ENCODE measurements at places on chromosomes 7 and 10.

DNA sequence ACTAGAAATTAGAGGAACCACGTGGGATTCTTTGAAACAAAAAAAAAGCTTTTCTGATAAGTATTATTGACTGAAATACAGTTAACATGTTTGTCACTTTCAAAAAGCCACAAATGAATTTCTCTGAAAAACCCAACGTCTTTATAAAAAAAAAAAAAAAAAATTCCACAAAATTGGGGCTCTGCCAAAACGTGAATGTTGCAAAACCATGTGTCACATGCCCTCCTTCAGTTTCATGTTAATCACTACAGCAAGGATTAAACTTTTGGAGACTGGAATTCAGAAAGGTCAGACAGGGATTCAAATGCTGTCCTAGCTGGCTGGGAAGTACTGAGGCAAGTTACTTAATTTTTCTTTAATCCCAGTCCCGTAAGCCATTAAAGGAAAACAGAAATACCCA is 278.0 kb upstream of the KLF14 start:
- no peak for DNase-seq

- DNase-seq = peak; percentile 89
These were observed 44.8 kb downstream of the PDIA4 start for GRCh38 chr7:148983200-148984146.

GRCh38 chr10:14803827-14804226 is 29.1 kb upstream of the FAM107B start:
- no peak for DNase-seq

DNA sequence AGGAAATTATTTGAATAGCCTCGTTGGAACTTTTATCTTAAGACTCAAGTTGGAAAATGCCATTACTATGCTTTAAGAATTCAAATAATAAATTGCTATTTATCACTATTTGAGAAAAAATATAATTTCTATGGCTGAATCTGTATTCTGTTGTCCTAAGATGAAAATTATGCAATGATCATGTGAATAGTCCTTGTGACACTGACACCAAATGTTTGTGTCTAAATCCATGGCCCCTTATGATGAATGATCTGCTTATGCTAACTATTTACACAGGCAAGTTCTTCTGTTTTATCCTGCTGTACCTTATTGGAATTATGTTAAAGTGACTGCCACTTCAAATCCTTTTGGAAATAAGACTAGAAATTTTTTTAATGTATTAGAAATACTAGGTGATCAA is 208.7 kb downstream of the DOCK4 start:
- DNase-seq = no peak

DNA sequence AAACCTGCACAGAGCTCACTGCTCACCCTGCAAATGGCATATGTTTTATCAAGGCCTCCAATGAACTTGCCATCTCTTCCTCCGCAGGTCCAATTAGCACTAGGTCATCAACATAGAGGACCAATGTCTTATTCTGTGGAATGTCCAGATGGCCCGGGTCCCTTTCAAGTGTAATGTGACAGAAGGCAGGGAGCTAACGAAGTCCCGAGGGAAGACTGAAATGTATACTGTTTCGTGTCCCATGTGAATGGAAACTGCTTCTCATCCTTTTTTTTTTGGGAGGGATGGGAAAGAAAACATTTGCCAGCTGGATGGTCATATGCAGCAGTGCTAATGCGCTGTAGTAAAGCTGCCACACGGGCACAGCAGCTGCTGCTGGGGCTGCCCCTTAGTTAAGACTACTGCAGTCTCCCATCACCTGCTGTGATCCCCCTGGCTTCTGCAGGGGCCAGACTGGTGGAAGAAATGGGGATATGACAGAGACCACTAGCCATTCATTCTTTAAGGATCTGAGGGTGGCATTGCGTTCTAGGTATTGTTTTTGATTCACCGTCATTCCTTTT is 61.7 kb upstream of the CCNY start:
- no peak for DNase-seq

- no peak for DNase-seq
These were observed 128.9 kb downstream of the VIPR2 start for GRCh38 chr7:159015454-159016410.

GRCh38 chr10:19791032-19791431 is 25.2 kb upstream of the PLXDC2 start:
- no peak for DNase-seq

GRCh38 chr7:16189026-16189715 is 232.2 kb downstream of the CRPPA start:
- no peak for DNase-seq

DNA sequence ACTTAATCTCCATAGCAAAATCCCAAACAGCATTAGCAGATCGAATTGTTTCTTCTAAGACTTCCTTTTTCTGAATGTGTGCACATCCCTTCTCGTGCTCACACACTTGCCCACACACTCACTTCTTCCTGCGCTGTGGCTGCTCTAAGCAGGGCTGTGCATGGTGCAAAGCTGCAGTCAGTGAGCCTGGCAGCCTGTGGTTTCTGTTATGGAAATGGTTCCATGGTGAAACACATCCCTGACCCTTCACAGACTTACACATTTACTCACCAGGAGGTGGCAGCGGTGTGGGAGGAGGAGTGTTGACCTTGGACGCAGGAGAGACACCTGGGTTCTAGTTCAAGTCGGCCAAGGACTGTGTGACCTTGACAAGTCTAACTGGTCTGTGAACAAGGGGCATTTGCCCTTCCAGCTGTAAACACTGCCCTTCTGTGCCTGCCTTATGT is 24.9 kb downstream of the MTURN start:
- DNase-seq = no peak

DNA sequence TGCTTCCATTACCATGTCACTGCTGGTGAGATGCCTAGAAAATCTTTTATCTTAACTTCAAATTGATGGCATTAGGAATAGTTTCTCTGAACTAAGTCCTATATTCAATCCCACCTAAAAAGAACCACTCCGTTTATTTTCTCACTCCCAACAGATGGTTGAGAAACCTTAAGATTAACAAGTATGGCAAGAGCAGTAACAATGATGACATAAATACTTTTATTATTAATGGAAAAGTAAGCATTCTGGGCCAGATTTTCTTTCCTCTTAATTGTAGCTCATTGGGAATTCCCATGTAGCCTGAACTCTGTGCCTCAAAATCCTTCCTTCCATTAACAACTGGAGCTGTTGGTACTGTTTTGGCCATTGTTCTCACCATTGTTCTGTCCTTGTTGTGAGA is 21.1 kb upstream of the FAM13C start:
- DNase-seq = no peak

- DNase-seq = no peak
These were observed 173.8 kb upstream of the GHITM start for GRCh38 chr10:83965473-83965872.

DNA sequence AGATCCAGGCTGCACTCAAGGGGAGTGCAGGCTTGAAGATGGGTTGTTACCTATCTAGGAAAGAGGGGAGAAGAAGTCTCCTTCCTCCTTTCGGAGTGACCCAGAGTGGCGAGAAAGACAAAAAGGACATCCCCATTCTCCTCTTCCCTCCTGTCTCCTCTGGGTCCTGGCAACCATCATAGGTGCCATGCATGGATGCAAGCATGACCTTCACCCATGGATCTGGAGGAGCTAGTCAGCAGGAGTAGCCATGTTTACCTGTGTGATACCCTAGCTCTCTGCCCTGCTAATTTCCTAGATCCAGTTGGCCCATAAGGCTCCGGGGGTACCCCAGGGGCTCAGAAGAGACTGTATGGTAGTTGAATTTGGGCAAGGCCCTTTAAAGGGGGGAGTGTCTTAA is 17.2 kb upstream of the CROT start:
- no peak for DNase-seq

DNA sequence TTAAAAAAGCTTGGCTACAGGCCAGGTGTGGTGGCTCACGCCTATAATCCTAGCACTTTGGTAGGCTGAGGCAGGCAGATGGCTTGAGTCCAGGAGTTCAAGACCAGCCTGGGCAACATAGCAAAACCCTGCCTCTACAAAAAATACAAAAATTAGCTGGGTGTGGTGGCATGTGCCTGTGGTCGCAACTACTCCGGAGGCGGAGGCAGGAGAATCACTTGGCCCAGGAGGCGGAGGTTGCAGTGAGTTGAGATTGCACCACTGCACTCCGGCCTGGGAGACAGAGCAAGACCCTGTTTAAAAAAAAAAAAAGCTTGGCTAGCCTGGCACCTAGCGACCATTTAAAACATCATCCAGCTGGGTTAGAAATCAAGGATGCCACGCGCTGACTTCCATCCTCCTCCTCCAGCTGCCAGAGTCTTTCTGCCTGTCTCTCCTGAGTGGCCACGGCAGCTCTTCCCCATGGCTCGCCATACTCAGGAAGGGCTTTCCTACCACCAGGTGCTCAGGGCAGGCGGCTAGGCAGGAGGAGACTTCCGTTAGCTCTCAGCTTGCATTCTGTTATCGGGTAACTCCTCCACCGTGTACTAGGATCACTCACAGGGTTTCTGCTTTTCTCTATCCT is 45.0 kb downstream of the DENND2A start:
- DNase-seq = no peak
